ENCODE measurements at places on chromosomes 12 and 14.

DNA sequence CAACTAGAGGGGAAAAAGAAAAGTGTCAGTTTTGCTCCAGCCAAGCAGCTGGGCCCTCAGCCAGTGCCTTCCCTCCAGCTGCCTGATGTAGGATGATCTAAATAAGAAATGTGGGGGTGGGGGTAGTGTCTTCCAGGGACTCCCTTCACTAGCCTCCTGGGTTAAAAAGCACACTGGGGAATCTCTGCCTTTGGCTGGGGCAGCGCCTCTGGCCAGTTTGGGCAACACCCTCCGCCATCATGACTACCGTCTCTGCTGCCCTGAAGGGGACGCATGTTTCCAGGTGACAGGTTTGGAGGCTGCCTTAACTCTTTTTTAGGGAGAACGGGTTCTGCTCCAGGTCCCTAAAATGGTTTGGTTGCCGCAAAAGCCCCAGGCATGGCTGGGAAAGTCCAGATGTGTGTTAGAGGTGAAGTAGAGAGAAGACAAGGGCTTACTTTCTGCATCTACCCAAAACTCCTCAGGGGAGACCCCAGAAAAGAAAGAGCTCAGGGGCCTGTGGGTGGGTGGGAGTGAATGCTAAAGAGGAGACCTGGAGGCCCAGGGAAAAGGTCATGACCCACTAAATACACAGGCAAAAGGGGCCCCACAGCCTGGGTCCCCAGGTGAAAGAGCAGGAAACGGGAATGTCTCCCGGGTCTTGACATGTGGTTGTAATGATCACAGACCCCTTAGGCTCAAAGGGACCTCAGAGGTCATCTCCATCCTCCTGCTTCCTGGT is 132.8 kb upstream of the CCND2 start:
- DNase-seq: no peak

- DNase-seq: peak; percentile 57
Measured at GRCh38 chr12:111330800-111331752, 37.8 kb downstream of the PHETA1 start.

- no peak for DNase-seq
Measured at GRCh38 chr12:52636592-52637258, 15.3 kb downstream of the KRT2 start.

GRCh38 chr14:63276016-63276415 is 42.7 kb downstream of the GPHB5 start:
- DNase-seq: no peak

GRCh38 chr12:9951026-9951675 is 19.0 kb upstream of the CLEC2A start:
- no peak for DNase-seq

Measured in iris pigment epithelial cell (primary cell).